ENCODE measurements at places on chromosomes 3 and 15.

GRCh38 chr3:101292027-101292426 is 28.3 kb downstream of the IMPG2 start:
- DNase-seq: no peak

GRCh38 chr15:28078191-28078719 is 20.9 kb downstream of the OCA2 start:
- DNase-seq: no peak

GRCh38 chr3:126126286-126126685 is 42.4 kb upstream of the SLC41A3 start:
- DNase-seq: peak; percentile 6

DNA sequence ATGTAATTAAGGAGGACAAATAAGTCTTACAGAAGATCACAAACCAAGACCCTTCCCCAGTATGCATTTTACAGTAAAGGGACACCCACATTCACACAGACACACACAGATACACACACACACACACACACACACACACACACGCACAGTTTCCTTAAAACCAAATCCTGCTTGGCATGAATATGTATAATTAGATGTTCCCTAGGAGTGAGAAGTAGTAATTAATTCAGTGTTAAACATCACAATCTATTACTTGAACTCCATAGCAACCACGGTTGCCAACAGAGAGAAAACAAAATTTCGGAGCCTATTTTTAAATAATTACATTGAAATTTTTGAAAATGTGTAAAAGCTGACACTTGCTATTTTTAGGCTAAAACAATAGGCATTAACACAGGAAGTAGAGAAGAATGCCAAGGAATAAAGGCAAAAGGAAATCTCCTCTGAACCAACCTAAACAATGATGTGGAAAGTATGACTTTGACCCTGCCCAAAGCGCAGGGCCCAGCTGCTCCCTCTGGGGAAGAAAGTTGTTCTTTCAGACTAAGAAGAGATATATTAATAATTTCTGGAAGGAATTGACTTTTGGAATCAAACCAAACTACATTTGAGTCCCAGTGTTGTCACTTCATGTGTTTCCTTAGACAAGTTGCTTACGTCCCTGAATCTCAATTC is 215.3 kb downstream of the CPNE4 start:
- DNase-seq: no peak

GRCh38 chr3:62527474-62527873 is 154.1 kb upstream of the FEZF2 start:
- DNase-seq: no peak

DNA sequence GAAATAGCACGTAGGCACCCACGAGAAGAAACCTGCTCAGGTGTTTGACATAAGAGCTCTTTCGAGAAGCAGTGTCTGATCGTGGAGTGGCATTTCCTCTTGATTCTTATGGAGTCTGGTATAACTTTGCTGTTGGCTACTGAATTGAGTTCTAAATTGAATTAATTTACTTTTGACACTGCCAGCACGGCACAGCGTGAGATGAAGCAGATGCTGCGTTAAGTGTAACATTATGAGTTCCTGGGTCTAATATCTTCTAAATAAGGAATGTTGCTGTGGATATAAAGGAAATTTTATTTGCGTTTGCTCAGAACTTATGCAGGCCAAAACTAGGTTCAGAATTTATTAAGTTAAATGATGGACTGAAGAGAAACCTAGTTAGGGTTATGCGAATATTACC is 919.9 kb downstream of the TUSC7 start:
- DNase-seq: no peak

DNA sequence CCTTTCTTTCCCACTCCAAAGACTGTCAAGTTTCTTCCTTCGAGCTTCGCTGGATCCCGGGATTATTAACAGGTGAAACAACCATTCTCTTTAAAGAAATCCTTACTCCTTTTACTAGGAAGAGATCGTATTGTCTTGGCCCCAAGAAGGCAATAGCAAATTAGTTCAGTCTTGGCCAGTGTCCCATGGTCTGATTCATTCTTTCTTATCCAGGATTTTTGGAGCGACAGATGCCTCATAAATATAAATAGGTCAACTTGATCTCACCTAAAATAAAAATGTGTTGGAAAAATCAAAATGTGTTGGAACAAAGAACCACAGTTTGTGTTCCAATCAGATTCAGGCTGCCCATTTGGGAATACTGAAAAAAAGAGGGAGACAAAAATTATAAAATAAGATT is 140.1 kb upstream of the TMEM108 start:
- no peak for DNase-seq

DNA sequence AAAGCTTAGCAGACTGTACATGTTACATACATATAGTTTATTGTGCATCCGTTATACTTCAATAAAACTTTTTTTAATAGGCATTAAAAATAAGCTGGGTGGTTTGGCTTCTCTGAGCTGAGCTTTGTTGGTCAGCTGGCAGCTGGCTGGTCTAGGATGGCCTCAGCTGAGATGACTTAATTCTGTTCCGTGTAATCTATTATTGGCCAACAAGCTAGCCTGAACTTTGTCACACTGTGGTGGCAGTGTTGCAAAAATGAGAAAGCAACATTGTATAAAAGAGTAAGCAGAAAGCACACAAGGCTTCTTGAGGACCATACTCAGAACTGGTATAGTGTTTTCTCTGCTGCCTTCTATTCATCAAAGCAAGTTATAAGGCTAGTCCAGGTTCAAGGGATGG is 45.2 kb downstream of the CGGBP1 start:
- DNase-seq: no peak

DNA sequence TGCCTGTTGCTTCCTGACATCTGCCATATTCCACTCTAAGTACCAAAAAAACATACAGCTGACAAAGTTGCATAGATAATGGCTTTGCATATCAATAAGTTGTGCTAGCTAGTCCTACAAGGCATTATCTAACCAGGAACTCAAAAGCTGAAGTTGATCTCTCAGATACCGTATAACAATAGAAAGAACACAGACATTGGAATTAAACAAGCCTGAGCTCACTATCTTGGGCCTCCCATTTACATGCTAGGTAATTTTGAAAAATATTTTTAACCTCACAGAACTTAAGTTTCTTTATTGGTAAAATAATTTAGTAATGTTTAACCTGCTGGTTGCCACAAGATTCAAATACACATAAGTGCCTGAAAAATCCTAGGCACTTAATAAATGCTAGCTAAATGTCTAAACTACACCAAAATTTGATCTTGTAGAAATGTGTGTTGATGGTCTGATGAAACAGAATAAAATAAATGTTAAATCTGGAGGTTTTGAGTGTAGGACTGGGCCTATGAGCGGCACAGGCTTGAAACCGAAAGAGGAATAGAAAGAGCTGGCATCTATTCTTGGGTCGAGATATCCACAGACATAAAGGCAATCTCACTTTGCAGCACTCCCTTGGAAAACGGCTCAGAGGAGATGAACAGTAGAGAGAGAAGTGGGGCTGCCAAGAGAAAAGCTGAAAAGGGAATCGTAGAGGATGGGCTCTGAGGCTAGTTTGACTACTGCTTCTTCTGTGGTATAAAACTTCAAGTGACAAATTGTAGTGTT is 29.9 kb upstream of the TTC14 start:
- no peak for DNase-seq

DNA sequence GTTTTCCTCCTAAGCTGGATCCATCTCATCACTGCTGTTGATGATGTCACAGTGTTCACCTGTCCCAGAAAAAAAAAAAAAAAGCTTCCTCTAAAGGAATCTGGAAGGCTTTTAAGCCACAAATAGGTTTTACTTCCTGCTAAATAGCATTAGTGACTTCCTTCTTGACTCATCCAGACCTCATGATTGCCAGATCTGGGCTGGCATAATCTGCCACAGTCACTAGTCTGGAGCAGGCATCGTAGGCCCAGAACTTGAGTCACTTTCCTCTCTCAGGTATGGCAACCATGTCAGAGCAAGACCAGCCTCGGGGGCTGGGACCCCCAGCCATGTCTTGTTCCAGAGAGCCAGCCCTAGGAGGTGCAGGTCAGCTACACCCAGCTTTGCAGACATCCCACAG is 266.5 kb upstream of the CADM2 start:
- DNase-seq: no peak

DNA sequence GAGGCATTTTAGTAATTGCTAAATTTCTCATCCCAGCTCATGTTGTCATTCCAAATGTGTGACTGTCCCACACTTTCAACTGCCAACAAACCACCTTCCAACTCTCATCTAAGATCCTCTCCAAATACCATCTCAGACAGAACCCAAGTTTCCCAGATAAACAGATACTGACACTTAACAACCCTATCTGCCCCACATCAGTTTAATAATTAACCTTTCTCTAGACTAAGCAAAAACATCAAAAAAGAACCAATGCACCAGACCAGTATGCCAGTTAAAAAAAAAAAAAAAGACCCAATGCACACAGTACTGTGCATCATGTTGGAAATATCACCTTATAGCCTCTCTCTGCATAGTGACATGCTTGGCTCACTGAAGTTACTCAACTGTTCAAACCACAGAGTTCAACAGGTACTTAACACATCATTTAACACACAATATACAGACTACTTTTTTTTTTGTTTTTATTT is 5.5 kb downstream of the SFMBT1 start:
- DNase-seq: no peak

DNA sequence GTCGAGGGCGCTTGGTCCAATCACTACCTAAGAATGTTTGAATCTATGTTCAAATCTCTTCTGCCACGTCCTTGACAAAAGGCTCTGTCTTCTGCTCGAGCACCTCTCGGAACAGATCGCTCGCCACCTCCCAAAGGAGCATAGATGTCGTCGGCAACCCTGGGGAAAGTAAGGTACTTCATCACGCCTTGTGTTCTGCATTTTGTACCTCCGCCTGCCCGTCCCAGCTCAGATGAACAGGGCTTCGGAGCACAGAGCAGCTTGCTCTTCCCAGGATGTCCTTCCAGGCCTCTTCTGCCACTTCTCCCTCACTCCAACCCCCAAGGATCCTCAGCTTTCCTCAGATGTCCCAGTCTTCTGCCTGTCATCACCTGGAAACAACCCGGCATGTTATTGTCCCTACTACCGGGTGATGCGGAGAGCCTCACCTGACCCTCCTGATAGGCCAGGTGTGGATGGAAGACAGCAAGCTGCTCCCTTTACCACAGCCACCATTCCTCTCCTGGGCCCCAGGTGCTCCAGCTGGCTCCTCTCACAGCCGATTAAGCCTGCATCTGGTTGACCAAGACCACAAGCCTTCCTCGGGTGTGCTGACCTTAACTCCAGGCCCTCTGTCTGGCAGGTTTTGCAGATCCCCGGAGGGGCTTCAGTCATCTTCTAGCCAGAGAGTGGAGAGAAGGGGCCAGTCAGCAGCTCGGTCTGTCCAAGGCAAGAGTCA is 270.5 kb downstream of the FAM43A start:
- DNase-seq: no peak

GRCh38 chr15:58487041-58487723 is 55.4 kb downstream of the LIPC start:
- no peak for DNase-seq

- no peak for DNase-seq
Measured at GRCh38 chr3:171488479-171488878, 28.3 kb upstream of the TNIK start.

GRCh38 chr3:56467801-56468183 is 475 bp downstream of the ERC2 start:
- peak; percentile 26 for DNase-seq

GRCh38 chr3:47356201-47356600 is 24.6 kb upstream of the PTPN23 start:
- no peak for DNase-seq

DNA sequence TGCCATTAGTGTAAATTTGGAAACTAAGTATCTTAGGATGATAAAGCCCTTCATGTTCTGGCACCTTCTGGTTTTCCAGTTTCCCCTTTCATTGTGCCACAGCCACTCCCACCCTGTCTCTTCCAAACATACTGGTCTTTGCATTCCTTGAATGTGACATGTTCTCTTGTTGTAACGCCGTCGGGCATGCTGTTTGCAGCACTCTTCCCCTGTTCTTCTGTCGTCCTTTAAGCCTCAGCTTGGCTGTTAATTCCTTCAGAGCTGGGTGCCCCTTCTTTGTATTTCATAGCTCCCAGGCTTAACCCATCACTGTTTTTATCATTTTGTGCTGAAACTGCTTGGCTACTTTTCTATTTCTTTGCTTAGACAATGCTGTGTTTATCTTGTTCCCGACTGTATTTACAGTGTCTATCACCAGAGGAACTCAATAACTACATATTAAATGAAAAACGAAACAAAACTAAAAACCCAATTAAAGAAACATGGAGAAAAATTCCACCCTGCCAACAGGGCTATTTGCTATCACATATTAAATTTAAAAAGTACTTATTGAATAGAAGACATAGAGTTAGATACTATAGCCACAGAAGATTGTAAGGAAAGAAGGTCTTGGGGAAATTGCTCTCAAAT is 95.4 kb upstream of the KCNAB1 start:
- no peak for DNase-seq

DNA sequence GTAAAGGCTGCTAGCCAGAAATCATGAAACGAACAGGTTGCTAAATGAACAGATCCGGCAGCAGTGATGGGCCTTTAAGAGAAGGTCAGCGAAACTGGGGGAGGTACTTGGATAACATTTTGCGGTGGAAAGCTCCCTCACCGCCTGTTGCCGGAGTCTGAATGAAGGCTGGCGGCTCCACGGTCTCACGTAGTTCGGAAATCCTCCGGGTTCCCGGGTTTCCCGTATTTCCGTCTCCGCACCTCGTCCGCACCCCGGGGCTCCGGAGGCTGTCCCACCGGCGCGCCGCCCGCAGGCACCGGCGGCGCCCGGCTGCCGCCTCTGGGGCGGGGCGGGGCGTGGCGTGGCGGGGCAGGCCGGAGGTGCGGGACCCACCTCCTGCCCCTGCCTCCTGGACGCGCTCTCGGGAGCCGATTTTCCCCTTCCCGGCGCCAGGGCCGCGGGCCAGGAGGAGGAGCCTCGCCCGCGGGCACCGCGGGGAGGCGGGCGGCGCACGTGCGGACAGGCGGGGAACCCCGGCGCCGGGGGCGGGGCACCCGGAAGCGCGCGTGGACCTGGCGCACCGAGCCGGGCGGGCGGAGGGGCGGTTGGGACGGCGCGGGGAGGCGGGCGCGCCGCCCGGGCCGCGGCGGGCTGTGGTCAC is at the start of gene ZDHHC23:
Gene ZDHHC23, plus strand, starts transcription at position 642 of the 643 bp plus-strand sequence. CDS start 790 bp downstream, outside the sequence.
- peak; percentile 73 for DNase-seq

DNA sequence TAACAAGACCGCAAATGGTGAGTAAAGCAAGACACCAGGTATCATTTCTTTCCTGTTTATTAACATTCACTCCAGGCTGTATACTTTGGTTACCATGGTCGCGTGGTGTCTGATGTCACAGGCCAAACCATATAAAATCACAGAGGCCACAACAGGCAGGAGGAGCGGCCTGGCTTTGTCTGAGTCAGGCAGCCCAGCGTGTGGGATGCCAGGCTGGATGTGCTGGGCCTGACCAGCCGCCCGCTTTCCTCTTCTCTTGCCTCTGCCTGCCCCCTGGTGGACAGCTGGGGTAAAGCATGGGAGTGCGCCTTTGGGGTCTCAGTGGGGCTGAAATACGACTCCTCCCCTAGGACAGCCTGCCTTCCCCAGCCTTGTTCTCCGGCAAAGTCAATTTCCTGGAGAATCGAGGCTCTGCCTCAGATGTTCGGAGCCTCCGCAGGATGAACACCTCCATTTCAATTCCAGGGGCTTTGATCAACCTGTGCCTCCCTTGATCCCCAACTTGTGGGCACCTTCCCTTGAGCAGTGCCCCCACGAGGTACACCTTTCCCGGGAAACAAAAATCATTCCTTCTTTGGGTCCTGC is 78.2 kb downstream of the CCNL1 start:
- peak; percentile 92 for DNase-seq

Data from right hindlimb (tissue), 1 donor.